Prostate gland (tissue), 2 donors: ENCODE measurements at places on chromosomes 5 and 9. TPM values are rescaled to one million over a fixed set of nuclear protein-coding genes. Genes with fewer than 3 reads are reported as not detected.

The PDE6A gene
- total RNA-seq = 0.91 TPM

DNA sequence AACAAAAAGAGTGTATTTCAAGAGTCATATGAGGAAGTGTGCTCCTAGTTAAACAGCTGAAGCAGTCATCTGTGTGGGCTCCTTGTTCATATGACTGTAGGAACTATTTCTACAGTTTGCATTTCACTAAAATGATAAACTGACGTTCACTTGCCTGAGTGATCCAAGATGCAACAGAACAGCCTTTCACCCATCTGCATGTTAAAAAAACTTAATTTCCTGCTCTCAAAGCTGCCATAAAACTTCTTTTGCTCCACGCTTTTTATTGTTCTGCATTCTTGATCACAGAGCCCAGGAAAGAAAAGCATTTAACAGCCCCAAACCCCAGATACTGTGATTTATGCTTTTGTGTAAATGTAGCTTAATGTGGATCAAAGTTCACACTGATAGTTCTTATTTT is 43.9 kb downstream of the ZNF608 start:
- no peak overlapping the region for H3K27ac ChIP-seq
- H3K4me3 ChIP-seq = no peak overlapping the region
- peaks cover 5% of the 10 kb centered on the region for H3K4me1 ChIP-seq

DNA sequence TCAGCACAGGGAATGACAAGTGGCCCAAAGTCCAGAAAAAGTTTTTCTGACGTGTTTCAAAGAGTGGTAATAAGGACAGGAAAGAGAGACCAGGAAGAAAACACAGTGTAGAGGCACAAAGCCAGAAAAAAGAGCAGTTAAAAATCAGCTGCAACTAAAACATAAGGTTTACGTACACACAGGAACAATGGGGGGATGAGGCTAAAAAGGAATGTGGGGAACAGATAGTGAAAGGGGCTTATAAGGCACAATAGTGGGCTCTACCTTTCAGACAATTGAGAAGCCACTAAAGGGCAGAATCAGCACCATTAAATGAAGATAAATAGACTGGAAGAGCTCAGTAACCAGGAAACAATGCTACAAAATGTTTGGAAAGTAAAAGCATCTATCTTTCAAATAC is 5.5 kb downstream of the ELP1 start:
- H3K27me3 ChIP-seq = no peaks in the 10 kb centered on the region
- no peak for DNase-seq
- no peak overlapping the region for H3K27ac ChIP-seq

DNA sequence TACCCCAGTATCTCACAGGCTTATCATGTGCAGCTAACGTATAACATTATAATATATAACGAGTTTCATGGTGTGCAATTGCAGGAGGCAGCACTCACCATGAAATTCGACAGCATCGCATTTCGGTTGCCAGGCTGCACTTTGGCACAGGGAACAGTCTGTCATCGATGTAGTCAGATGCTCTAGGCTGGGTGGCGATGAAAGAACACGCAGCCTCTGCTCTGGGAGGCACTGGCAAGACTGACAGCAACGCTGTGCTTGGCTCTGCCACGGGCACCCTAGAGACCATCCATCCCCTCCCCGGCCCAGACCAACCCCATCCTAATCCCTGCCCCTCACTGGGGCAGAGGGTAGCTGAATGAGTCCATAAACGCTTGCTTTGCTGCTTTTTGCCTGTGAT is 290.8 kb downstream of the MED10 start:
- H3K4me3 ChIP-seq = no peak overlapping the region
- H3K4me1 ChIP-seq = no peaks in the 10 kb centered on the region
- no peaks in the 10 kb centered on the region for H3K36me3 ChIP-seq
